ENCODE measurements at places on chromosomes 2 and 18.

DNA sequence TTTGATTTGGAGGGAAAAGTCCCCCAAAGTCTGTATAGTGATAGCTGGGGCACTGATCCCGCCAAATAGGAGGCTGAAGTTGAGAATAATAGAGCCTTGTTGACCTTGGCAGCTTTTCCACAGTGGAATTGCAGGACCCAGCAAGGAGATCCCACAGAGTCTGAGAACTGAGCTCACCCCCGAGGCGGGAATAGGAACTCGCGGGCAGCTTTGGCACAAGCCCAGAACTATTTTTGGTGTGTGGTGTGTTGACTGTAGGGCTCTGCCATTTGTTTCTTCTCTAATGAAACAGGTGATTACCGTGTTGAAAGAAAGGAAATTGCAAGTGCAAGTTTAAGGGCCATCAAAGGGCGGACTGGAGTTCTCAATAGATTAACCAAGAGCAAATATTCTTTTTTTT, 34.0 kb downstream of the SH3RF3 start:
- no peak for DNase-seq

DNA sequence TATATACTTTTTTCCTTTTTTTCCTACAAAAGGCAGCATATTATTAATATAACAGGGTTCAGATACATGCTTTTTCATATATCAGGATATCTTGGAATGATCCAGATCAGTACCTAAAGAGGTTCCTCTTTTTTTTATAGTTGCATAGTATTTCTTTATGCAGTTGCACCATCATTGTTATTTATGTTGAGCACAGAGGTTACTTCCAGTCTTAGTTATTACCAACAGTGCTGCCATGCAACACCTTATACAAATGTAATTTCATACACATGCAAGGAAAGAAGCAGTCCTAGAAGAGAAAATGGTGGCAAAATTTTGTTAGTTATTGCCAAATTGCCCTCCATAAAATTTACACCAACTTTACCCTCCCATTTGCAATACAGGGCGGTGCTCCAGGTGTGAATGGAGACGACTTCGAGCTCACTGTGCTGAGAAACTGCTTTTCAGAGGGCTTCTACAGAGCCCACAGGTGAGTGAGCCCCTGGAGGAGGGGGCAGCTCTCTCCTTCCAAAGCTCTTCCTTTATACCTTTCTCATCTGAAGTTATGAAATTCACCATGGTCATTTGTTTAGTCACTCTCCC, 30.0 kb upstream of the KCMF1 start:
- DNase-seq, result no peak

DNA sequence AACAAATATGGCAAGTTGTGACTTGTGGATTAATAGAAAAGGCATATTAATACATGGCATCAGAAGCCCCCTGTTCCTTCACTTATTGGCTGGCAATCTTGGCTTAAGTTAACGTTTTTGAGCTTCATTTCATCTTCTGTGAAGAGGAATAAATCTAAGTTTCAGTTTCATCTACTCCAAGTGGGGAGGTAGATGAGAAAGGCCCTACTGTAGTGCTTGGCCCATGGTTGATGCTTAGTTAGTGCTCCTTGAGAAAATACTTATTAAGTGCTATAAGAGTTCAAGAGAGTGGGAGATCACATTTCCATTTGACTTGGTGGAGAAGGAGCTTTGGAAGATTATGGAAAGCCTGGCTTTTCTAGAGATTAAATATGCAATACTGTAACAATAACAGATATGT, 244.3 kb downstream of the BABAM2 start:
- peak; percentile 14 for DNase-seq

DNA sequence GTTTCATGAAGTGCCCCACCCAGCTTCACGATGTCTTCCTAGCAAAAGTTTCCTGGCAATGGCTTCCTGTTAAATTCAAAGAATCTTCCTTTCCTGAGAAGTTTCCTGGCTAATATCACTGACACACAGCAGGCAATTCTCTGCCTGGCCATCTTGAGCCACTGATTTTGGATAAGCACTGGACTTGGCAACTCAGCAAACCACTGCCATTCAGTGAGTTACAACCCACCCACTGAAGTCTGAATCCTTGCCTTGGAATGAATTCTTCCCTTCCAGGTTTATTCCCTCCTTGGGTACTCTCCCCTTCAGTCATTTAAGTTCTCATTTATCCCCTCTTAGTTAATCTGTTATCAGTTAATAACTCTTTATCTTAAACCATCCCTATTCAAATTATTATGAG, 426.0 kb downstream of the MBD2 start:
- DNase-seq, result no peak

- DNase-seq, result no peak
Measured at GRCh38 chr2:236452238-236452637, 117.4 kb upstream of the ACKR3 start.

- DNase-seq, result no peak
Measured at GRCh38 chr2:107809835-107810234, 16.9 kb upstream of the RGPD4 start.

- no peak for DNase-seq
Measured at GRCh38 chr2:26721115-26722032, 28.9 kb downstream of the KCNK3 start.

- DNase-seq, result no peak
Measured at GRCh38 chr18:55240978-55241377, 281.7 kb upstream of the CCDC68 start.

- no peak for DNase-seq
Measured at GRCh38 chr2:239727776-239728600, 297.2 kb downstream of the NDUFA10 start.

All from GM12891 (cell line).